ENCODE measurements at places on chromosomes 1 and 21.

- no peak for DNase-seq
Measured at GRCh38 chr1:2046174-2046917, 3.9 kb upstream of the PRKCZ start.

- DNase-seq = no peak
Measured at GRCh38 chr1:91610102-91610501, 109.5 kb downstream of the CDC7 start.

- no peak for DNase-seq
Measured at GRCh38 chr1:204335085-204335484, 24.6 kb downstream of the PLEKHA6 start.

DNA sequence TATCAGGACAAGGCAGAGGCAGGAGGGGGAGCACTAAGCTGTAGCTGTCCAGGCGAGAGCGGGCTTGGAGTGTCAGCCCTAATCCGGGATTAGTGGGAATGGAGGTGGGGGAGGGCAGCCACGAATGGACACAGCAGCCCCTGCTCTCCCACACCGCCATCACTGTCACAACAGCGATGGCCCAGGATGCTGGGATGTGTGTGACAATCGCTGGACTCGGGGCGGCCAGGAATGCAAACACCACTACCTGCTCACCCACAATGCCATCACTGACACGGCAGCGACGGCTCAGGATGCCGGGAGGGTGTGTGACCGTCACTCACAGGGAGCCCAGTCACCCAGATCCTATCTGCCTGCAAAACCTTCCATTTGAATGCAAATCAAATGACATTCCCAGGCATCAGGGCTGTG is 2.9 kb downstream of the C2CD2 start:
- no peak for DNase-seq

DNA sequence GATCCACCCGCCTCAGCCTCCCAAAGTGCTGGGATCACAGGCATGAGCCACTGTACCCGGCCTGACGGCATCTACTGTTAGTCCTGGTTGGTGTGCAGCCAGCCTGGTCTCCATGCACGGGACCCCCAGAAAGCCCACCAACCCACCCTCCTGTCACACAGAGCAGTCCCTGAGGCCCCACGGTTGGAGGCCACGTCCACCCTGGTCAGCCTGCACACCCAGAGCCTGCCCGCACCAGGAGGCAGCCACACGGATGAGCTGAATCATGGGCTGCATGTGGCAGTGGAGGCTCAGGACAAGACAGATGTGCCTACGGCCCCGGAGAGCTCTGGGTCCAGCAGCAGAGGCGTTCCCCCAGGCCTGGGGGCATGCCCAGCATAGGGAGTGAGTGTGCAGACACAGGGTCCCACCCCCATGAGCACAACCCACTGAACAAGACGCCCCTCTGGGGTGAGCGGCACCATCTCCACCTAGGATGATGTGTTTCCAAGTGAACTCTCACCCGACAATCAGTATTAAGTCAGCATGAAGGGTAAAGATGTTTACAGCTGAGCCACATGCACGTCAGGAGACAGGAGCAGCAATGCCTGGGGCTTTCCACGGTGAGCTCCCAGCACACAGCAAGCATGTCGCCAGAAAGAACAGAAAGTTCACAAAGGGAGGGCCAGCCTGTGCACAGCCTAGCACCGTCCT is 102.1 kb downstream of the WDR4 start:
- no peak for DNase-seq

DNA sequence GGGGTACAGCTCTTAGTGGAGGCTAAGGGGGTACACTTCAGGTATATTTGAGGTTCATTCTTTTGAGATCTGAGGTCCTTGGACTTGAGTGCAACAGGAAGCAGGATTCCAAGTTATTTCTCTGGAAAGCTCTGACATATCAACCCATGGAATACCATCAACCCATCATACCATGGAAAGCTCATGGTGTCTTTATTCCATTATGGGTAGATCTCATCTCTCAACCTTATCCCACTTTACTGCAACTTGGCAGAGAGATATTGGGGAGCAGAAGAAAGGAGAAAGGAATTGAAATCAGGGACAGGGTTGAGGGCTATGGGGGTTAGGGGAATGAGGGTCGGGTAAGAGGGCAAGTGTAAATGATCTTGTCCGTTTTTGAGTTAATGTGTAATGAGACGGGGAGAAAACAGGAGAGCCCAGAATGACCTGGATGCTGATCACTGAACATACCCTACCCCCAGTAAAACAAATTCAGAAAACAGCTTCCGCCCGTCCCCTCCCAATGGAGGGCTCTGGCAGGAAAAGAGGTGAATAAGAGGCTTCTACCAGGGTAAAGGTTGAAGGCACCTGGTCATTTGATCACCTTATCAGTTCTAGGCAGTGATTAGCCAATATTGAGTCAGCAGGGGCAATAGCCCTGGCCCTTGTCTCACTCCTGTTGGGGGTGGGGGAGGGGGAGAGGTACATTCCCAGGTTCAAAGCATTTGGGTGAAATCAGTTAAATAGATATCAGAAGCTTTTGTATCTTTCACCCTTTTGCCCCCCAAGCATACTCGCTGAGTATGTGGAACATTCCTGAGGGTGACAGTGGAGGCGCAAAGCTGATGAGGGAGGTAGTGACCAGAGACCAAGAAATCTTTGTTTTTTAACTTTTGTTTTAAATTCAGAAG is 622 bp upstream of the APOA2 start:
- DNase-seq = no peak

GRCh38 chr1:181742426-181742825 is 259.1 kb downstream of the CACNA1E start:
- no peak for DNase-seq

GRCh38 chr1:88341447-88341846 is 342.6 kb upstream of the PKN2 start:
- no peak for DNase-seq

- DNase-seq = no peak
Measured at GRCh38 chr1:243598433-243598832, 251.6 kb downstream of the AKT3 start.

DNA sequence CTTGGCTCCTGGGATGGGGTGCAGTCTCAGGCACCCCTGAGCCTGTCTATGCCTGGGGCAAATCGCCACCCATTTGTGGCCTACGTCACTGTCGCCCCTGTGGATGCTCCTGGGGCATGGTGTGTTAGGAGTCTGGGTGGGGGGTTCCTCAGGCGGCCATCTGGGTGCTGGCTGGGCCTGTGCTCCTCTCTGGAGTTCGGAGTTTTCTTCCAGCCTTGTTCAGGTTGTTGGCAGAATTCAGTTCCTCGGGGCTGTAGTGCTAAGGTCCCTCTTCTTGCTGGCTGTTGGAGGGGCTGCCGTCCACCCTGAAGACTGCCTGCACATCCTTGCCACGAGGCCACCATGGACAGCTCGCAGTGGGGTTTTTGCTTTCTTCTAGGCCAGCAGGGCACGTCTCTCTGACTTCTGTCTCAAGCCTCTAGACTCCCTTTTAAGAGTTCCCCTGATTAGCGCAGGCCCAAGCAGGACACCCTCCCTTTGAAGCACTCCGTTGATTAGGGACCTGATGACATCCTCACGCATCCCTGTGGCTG is 86.7 kb upstream of the C1orf174 start:
- DNase-seq = no peak

- no peak for DNase-seq
Measured at GRCh38 chr1:180503280-180503862, 994 bp upstream of the ACBD6 start.

- no peak for DNase-seq
Measured at GRCh38 chr1:27011058-27011764, 1.4 kb downstream of the TENT5B start.

- no peak for DNase-seq
Measured at GRCh38 chr1:111571987-111572386, 47.6 kb upstream of the RAP1A start.

- DNase-seq = no peak
Measured at GRCh38 chr21:43287111-43287760, 118.4 kb downstream of the CRYAA start.

GRCh38 chr21:32776743-32777142 is 5.2 kb upstream of the PAXBP1 start:
- no peak for DNase-seq

DNA sequence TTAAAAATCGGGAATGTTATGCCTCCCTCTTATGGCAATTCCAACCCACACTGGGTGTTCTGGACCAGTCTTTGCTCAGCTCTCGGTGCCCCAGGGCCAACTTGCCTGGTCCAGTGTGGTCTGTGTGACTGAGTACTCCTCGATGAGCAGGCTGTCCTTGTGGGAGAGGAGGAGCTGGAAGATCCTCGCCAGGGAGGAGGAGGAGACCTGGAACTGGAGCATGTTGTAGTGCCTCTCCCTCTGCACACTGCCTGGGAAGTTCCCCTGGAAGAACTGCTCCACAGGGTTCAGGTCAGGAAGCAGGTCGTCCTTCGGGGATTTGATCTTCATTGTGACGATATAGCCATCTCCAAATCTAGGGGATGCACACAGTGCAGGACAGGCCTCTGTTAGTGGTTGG is 88.5 kb upstream of the GCLM start:
- DNase-seq = no peak

- no peak for DNase-seq
Measured at GRCh38 chr21:38668541-38668940, 137.2 kb upstream of the ETS2 start.

- no peak for DNase-seq
Measured at GRCh38 chr1:6209661-6210580, 4.0 kb downstream of the RNF207 start.

DNA sequence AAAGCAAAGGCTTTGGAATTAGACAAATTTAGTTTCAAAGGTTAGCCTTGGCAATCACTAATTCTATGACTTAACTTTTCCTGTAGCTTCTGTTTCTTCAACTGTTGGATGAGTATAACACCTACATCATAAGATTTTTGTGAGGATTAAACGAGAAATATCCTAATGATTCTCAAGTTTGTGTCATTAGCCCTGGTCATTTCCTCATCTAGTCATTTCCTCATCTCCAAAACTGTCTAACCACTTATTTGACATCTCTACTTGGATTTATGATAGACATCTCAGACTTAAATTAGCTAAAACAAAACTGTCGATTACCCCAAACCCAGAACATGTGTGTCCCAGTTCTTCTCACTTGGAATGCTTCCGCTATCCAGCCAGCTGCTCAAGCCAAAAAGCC is 80.2 kb upstream of the CHODL start:
- DNase-seq = no peak

DNA sequence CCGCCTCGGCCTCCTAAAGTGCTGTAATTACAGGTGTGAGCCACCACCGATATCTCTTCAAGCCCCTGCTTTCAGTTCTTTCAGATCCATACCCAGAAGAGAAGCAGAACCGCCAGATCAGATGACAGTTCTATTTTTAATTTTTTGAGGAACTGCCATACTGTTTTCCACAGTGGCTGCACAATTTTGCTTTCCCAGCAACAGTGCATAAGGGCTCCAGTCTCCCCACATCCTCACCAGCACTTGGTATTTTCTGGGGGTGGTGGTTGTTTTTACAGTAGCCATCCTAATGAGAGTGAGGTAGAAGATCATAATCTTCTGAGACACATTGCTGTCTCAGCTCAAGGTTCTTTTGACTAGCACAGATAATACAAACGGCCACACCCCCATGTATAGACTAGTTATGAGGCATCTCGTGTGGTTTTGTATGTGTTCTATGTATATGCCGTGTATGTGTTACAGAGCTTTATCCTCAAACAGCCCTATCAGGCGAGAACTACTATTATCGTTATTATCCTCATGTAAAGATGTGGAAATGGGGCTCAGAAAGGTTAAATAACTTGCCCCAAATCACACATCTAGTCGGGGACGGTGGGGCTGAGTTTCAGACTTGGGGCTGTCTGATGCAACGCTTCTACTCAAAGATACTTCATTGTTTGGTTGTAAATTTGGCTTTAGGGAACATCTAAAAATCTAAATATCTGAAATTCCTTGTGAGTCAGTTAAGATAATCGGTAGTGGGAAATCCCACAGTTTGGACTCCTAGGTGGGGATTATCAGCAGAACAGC is 12.0 kb downstream of the FHAD1 start:
- DNase-seq = no peak

- no peak for DNase-seq
Measured at GRCh38 chr1:203929741-203930309, 68.4 kb downstream of the SNRPE start.

GRCh38 chr1:227769047-227769935 is 34.1 kb downstream of the SNAP47 start:
- DNase-seq = no peak

GRCh38 chr1:220550811-220551399 is 23.0 kb downstream of the MARK1 start:
- no peak for DNase-seq

- DNase-seq = no peak
Measured at GRCh38 chr1:213724640-213725536, 262.9 kb upstream of the PROX1 start.

DNA sequence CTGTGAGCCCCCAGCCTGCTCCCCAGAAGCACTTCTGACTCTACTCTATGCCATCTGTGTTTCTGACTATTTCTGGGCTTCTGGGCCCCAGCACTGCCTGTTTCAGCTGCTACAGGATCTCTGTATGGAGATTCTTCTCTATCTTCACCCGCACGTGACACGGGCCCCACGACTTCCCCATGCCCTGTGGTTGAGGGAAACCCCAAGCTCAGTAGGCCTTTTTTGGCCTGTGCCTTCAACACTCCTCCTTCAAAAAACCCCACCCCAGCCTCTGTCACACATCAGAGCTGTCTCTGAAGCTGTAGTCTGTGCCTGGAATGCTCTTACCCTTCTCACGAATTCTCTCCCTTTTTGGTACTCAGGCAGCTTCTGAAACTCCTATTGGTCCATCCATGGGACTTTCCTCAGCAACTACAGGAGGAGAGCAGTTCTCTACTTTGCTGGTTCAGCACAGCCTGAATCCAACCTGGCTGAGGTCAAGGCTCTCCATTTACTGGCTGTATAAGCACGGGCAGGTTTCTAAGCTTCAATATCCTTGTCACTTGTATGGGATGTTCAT is 2.0 kb upstream of the NID1 start:
- DNase-seq = peak; percentile 62

GRCh38 chr1:55197099-55197498 is 18.1 kb downstream of the USP24 start:
- DNase-seq = no peak

GRCh38 chr1:100612540-100612939 is 74.6 kb downstream of the GPR88 start:
- no peak for DNase-seq

- DNase-seq = no peak
Measured at GRCh38 chr1:231512147-231512698, 16.2 kb upstream of the TSNAX start.

- no peak for DNase-seq
Measured at GRCh38 chr1:221180704-221181368, 301.6 kb downstream of the HLX start.

GRCh38 chr1:224558904-224559303 is 57.2 kb upstream of the CNIH3 start:
- no peak for DNase-seq
